ENCODE measurements at places on chromosomes 2 and 18. TPM values are rescaled to one million over a fixed set of nuclear protein-coding genes. Genes with fewer than 3 reads are reported as not detected.

- DNase-seq: no peak
Observed at GRCh38 chr2:86056590-86057331, 48.9 kb downstream of the POLR1A start.

- no peak for DNase-seq
Observed at GRCh38 chr18:506264-506663, 5.8 kb upstream of the COLEC12 start.

- DNase-seq: no peak
Observed at GRCh38 chr2:15200581-15200980, 360.6 kb downstream of the NBAS start.

GRCh38 chr18:55477499-55477859 is 110.5 kb downstream of the TCF4 start:
- no peak for DNase-seq

GRCh38 chr2:232643147-232643425 is 9.7 kb downstream of the EFHD1 start:
- DNase-seq: no peak

DNA sequence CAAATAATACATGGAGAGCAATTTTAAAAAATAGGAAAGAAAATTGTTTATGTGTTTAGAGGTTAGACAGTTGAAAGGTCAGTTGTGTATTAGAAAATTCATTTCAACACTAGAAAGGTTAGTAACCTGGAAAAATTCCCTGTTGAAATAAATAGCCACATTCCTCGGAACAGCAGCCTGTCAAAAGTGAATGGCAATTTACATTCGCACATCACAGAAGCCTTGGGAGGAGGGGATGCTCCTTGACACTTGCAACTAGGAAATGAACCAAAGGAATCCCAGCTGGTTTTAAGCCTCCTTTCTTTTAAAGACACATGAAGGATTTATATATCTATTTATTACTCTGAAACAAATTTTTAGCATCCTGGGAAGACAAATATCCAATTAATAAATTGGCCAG is 653.5 kb upstream of the LRRTM4 start:
- DNase-seq: no peak

DYNAP gene
- not detected for total RNA-seq

- no peak for DNase-seq
Observed at GRCh38 chr2:25966531-25967270, 15.6 kb downstream of the KIF3C start.
